ENCODE measurements at places on chromosomes 7 and 10.

- no peak for DNase-seq
Measured at GRCh38 chr10:109894516-109894915, 28.8 kb downstream of the XPNPEP1 start.

GRCh38 chr7:28983396-28984190 lies 25.5 kb upstream of the TRIL start:
- no peak for DNase-seq

DNA sequence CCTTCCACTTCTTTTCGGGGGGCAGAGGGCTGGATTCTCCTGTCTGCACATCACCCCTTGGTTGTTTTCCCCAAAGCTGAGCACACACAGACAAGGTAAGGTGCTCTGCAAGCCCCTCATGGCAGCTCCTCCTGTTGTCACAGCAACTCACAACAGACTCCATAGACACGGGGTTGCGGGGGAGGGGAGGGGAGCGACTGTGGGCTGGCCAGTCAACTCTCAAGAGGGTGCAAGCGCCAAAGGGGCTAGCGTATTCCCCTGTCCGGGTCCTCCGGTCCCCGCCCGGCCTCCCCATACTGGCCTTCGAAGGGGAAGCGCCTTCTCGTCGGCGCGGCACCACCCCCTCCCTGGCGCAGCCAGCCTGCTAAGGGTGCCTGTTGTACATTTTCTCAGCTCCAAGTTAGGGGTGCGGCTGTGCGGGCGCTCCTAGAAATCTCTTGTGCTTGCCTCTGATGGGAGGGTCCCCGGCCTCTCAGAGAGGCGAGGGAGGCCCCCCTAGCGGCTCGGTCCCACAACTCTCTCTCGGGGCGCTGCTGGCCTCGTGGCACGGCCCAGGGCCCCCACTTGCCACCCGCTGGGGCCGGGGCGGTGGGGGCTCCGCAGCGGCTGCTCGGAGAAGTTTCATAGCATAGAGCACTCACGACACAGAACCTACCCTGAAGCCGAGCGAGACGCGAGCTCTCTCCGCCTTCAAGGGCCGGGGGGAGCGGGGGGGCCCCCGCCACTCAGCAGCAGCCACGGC lies 498 bp downstream of the RHOBTB1 start:
- peak; percentile 51 for DNase-seq

DNA sequence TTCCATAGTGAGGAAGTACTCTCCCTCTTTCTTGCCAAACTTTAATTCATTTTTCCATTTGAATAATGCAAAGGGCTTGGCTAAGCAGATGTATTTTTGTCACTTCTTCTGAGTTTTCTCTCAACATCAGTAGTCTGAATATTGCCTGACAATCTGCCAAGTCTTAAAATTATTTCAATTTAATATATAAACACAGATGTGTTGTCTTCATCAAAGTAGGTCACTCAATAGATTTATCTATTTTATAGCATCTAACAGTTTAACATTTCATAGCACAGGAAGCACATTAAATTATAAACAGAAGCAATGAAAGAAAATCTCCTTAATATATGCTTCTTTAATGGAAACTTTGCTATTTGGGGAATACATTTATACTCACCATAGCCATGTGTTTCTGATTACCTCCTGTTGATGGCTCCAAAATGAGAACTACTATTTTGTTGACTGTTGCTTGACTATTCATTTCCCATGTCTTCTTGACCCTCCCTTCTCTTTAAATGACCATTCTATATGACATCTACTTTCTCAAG lies 4.5 kb downstream of the CPED1 start:
- DNase-seq, result no peak

DNA sequence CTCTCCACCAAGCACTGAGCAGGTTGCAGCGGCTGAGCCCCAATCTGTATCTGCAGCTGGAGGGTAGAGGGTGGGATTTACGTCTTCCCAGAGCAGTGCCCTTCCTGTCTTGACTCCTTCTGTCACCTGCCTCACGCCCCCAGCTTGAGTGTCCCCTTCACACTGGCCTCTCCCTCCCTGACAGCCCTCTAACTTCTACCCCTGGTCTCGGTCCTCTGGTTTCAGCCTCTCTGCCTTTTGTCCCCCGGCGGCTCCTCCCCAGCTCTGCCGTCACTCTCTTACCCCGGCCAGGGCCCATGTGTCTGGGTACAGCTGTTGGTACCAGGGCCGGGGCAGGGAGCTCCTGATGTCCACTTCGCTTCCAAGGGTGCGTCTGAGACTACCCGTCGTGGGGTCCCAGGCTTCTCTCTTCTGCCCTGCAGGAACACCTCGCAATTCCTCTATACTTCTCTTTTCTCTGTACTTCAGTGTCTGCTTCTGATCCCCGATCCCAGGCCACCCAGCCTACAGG lies 654 bp downstream of the MUC3A start:
- no peak for DNase-seq

- DNase-seq, result no peak
Measured at GRCh38 chr10:127774766-127775559, 38.0 kb downstream of the FOXI2 start.

DNA sequence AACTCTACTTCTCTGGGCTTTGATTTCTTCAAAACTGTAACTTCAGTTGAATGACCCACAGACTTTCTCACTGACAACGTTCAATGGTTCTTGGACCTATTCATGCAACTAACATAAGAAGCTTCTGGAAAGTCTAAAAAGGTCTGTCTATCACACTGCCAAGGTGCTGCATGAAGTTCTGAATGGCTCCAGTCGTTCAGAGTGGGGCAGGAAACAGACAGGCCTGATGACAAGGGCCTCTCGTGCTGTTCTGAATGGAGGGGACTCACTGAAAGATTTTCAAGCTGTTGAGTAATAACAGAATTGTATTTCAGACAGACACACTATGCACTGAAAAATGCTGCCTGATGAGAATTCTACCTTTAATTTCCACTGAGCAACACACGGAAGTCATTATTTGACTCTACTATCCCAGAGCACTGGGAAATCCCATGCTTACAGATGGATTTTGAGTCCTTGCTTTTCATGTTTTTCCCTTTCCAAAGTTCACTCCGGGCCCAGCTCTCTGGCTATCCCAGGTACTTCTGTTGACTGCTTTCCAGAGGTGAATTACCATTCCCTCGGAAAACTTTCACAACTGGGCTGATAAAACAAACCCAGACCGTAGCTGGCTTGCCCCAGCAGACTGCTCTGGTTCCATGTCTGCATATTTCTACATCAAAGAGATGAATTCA lies 204.9 kb upstream of the FRMD4A start:
- no peak for DNase-seq

DNA sequence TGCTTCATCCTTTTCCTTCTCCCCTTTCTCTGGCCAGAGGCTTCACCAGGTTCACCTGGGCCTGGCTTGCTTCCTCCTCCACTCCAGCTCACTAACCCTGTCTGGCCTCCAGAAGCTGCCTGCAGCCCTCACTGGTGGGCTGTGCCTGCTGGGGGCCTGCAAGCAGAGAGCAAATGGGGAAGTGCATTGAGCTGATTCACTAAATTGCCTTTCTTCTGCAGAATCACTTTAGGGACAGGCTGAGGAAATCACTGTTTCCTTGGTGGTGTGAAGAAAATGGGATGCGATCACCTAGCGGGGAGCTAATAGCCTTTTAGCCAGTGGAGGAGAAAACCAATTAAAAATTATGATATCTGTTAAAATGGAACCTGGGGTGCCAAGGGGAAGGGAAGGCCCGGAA lies 3.0 kb downstream of the RET start:
- DNase-seq, result no peak

DNA sequence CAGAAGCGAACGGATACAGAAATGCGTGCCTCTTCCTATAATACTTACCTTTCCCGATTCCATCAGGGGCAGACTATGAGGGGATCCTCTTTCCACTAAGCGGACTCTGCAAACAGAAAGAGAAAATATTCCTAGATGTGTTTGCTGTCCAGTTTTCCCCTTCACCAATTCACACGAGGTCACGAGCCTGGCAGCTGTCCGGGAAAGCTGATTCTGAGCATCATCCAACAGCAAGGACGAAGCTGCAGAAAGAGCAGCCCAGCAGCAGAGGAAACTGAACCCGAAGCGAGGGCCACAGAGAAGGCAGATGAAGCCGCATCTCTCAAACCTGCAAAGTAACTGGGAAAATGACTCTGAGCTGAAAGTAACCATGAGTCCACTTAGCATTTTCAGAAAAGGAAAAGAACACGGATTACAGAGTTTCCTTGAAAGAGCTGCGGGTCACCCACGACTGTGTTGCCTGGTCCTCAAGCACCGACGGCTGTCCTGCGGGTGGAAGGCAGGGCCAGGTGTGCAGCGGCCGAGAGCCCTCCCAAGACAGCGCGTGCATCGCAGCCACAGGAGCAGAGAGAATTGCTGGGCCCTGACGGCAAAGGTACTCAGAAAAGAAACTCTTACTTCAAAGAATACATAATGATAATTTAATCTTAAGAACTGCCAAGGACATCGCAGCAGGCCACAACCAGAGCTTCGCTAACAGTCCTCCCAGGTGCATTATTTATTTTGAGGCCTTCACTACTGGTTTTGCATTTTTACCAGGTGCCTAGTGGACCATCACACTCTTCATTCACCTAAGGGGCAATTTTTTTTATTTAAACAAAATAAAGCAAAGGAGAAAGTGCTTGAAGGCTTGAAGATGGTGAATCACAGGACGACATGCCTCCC lies 153.3 kb downstream of the ZMYND11 start:
- no peak for DNase-seq

GRCh38 chr10:125085258-125086054 lies 74.9 kb downstream of the CTBP2 start:
- peak; percentile 30 for DNase-seq

GRCh38 chr7:100402241-100402640 lies 26.3 kb downstream of the ZCWPW1 start:
- DNase-seq, result no peak

GRCh38 chr7:32648408-32649156 lies 153.3 kb downstream of the AVL9 start:
- DNase-seq, result no peak

DNA sequence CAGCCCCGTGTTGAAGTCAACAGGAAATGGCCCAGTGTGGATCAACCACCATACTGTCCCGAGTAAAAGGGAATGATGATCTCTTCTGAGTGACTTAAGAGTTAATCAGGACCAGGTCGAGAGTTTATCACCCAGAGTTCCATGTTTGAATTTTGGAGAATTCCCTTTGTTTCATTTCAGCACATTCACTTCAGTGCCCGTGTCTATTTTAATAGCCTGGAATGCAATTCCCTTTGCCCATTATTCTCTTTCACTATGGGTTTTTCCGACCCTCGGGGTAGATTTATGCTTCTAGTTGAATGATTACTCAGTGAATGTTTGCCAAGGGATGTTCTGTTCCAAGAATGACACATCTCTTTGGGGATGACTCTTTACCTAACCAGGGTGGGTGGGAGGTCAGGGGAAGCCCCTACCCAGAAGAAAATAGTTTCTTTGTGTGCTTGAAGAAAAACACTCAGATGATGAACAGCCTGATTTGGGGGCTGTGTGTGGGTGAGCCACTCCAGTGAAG lies 594.9 kb downstream of the INHBA start:
- DNase-seq, result peak; percentile 79

DNA sequence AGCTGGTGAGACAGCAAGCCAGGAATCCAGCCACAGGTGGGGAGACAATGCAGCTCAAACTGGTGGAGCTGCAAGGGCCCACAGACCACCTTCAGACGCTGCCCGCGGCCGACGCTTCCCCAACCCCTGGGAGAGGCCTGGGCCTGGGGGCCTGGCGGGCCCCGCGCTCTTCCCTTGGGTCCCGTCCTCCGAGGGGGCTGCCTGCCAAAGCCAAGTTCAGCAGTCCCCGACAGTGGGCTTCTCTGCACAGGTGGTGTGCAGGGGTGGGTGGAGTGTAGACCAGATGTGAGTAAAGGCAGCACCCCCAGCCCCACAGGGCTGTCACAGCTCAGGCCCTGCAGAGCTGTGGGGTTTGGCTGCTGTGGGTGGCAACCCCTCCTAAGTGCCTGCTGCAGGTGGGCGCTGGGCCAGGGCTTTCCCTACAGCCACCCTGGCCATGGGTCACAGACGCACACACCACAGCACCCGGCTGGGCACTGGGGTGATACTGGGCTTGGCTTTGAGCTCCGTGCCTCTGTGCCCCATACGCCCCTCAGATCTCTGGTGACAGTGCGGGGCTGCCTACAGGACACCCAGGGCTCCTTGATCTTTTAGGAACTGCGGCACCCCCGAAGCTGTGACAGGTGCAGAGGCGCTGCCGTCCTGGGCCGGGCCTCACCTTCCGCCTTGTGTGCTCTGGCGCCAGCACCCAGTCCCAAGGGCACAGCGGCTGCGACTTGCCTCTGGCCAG lies 20.5 kb downstream of the BNIP3 start:
- DNase-seq, result no peak

GRCh38 chr10:14200698-14201544 lies 129.8 kb downstream of the FRMD4A start:
- DNase-seq, result no peak

DNA sequence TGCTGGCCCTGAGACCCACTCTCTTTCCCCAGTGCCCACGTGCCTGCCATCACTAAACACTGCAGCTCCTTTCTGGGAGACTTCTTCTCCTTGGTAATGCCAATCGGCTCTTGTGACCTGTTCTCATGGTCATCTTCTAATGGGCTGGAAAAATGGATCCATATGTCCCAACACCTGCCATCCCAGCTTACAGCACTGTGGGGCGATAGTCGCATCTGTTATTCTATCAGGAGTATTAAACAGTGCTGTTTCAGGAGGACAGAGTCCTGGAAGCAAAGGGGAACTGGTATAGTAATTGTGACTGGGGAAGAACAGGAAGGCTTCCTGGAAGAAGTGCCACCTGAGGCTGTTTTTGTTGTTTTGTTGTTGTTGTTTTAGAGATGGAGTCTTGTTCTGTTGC lies 411.2 kb downstream of the GLRX3 start:
- DNase-seq, result no peak

- DNase-seq, result no peak
Measured at GRCh38 chr10:98384531-98385133, 30.4 kb downstream of the PYROXD2 start.

DNA sequence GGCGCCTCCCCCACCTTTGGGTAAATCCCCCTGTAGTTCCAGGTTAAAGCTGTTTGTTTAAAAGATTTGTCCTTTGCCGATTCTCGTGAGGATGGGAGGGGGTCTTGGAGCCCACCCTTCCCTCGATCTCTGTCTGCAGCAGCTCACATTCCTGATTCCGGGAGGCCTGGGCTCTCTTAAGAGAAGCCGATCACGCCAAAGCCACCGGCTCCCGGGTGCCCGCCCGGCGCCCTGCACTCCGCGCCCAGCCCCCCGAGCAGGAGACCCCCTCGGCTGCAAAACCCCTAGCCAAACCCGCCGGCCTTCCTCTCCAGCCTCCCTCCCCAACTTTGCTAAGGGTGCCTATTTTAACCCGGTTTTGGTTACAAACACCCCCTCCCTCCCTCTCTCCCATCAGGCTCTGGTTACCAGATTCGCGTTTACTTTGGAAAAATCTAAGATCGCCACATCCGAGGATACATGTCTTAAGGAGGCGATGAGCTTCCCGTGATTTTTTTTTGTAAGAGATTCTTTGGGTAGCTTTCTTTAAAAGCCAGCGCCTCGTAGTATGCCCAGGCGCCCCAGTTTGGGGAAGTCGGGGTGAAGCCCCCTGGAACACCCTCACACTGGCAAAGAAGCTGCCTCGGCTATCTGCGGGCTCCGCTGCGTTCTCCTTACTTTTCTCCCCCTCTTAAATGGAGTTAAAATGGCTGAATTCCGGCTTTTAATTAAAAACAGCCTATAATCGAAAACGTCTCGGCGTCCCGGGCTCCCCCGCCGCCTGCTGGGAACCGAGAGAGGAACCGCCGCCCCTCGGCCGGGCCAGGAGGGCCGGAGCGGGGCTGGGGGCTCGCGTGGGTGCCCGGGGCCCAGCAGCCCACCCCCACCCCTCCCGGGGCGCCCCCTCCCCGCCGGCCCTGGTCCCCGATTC lies 983 bp downstream of the TNRC18 start:
- DNase-seq, result peak; percentile 69

- DNase-seq, result peak; percentile 42
Measured at GRCh38 chr7:12211711-12212485, 804 bp downstream of the TMEM106B start.
